NCI-H510A (cell line): ENCODE measurements at places on chromosomes 16 and 17.

DNA sequence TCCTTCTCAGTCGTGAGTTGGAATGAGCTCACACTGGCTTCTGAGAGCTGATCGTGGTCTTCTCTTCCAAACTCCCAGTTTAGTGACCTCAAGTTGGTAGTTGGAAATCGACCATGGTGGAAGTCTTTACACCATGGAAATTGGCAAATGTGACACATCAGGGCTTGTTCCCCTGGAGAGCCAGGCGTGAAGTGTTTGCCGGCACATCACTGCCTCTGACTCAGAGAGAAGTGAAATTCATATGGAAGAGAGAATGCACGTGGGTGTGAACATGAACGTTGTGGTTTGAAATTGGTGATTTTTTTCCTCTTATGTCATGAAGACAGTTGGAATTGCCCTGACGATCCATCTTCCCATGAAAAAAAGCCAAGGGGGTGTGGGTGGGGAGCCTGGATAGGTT is 47.4 kb downstream of the AXIN2 start:
- DNase-seq: no peak

- DNase-seq: no peak
Observed at GRCh38 chr16:88066680-88067529, 115.7 kb downstream of the BANP start.

DNA sequence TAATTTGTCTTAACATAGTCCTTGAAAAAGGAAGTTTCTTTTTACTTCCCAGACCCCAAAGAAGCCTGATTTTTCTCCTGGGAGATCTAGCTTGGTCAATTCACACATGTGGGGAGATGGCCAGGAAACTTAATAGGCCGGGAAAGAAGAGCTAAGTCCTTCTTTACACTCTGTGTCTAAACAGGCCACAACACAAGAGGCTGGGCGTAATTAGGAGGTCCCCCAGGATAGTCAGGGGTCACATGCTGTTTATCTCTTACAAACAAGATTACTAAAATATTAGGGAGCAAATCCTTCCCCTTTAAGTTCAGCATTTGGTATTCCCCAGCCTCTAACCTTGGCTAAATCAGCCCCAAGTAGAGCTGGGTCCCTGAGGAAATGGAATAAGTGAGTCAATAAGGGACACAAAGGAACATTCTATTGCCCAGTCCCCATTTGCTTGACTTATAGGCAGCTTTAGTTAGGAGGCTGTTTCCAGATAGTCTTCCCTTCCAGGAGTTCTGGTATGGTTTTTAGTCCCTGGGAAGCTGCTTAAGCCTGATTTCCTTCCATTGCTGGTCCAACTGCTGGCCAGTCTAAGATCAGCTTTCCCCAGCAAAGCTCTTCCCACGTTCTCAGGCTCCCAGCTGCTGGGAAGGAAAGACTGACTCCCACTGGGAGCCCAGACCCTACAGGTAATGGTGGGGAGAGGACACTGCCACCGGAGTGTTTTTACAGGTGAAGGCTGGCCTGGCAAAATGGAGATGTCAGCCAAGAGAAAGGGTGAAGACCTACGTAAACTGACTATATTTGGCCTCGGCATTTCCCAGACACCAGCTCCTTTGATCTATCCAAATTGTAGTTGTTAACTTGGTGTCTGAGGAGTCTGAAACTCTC is 14.1 kb upstream of the HOXB9 start:
- no peak for DNase-seq

DNA sequence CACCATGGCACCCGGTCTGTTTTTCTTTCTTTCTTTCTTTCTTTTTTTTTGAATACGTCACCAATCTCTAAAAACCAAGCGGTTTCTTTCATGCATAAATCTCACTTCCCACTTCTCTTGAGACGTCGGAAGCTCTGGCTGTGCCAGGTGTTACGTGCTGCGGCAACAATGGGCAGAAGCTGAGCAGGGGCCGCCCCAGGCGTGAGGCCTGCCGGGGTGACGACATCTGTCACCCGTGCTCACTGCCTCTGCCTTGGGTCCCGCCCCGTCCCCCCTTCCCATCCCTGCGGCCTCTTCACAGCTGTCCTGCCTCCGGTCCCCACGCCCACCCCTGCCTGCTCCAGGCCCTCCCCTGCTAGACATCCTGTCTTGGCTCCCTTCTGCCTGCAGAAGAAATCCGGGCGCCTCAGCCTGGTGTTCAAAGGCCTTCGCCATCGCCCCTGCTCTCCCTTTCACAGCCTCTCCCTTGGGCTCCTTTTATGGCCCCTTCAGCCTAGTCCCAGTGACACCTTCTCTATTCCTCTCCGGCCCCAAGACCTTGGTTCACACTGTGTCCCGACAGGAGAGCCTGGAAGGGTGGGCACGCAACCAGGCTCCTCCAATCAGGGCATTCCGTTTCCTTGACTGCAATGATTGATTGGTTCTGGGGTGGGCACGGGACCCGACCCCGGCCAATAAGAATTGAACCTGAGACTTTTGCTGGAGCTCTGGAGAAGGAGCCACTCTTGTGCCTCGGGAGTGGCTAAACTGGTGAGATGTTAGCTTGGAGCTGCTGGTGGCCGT is 4.8 kb downstream of the P2RX1 start:
- DNase-seq: no peak
